ENCODE measurements at places on chromosomes 13 and 19. TPM values are rescaled to one million over a fixed set of nuclear protein-coding genes. Genes with fewer than 3 reads are reported as not detected.

The ZNF563 gene
- 2.6 TPM for total RNA-seq

The CDC42EP5 gene
- 8.8 TPM for total RNA-seq

The SMIM17 gene
- not detected for total RNA-seq

The CNN1 gene
- 2.2 TPM for total RNA-seq

The GGN gene
- total RNA-seq, result 0.16 TPM

The CYP4F2 gene
- not detected for total RNA-seq

The KIR2DL3 gene
- not detected for total RNA-seq

The KDM4B gene
- total RNA-seq, result 25.0 TPM

The ADAMTSL5 gene
- total RNA-seq, result 2.1 TPM

The KIR2DL4 gene
- not detected for total RNA-seq

DNA sequence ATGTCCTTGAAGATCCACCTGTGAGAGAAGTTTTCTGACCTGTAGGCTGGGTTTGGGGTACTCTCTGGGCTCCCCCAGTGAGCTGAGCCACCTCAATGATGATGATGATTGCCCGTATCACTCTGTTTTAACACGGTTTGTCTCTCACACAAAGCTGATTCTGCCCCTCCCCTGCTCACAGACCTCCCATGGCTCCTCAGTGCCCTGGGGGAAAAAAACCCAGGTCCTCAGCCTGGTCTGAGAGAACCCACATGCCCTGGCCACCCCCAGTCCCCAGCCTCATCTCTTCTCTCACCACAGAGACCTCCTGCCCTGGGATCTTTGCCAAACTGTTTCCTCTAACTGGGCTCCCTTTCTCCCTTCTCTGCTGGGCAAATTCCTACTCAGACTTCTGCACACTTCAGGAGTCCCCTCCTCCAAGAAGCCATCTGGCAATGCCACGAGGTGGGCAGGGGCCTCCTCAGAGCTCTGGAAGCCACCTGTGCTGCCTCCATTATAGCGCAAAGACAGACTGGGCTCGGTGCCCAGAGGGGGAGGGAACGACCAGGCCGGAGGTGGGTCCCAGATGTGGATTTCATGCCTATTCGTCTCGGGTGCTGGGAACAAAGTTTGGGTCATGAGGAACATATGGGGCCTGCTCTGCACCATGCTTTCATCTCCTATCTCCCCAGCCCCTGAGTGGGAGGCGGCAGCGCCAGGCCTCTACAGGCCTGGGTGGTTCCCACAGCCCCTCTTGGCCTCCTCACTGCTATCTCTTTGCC, 8.5 kb upstream of the CA11 start:
- no peak for DNase-seq

- no peak for DNase-seq
These were observed 124.4 kb upstream of the SPATA13 start for GRCh38 chr13:24036115-24036514.

DNA sequence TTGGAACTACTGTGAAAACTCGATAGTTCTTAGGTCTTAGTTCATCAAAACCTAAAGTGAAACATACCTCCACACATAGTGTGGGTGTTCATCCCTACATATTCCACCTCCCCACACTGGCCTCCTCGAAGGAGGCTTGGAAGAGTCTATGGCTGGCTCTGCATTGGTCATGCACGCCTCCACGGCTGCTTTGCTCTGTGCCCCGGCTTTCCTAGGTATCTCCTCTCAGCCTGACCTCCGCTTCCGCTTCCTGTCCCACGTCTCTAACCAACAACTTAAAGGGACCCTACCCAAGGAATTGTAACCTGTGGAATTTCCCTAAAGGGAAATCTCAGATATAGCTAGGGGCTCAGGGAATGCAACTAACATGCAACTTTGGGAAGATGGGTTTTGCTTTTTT, 79.7 kb upstream of the MBNL2 start:
- no peak for DNase-seq

GRCh38 chr13:37306778-37307544, 201.5 kb upstream of the CSNK1A1L start:
- no peak for DNase-seq

GRCh38 chr13:91185294-91185863, 162.1 kb upstream of the MIR17HG start:
- no peak for DNase-seq

DNA sequence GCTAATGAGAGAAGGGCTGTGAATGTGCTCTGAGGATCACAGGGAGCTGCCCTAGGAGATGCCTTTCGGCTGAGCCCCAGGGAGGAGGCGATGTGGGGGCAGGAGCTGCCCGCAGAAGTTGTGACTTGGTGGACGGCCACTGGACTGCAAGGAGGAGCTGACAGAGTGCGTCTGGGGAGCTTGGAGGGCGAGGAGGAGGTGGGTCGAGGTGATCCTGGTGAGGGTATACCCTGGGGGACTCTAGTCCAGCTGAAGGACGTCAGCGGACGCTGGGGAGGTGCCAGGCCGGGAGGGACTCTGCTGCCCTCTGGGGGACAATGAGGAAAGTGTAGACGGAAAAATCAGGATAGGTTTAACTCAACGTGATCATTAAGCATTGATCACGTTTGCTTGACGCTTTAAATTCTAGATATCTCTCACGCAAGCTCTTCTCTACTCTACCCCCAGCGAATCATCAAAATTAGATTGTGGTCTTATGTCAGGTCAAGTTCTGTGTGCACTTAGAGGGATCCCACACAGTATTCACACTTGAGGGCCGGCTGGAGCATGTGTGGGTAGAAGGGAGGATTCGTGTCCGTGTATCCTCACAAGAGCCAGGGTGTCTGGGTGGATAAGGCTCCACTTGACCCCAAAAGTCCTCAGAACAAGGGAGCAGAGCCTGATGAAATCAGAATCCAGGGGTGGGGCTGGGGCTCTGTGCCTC, 3.3 kb upstream of the CEACAM7 start:
- no peak for DNase-seq

- no peak for DNase-seq
These were observed 819.8 kb downstream of the PCDH9 start for GRCh38 chr13:66410314-66410713.

- DNase-seq, result no peak
These were observed 25.4 kb downstream of the SERP2 start for GRCh38 chr13:44399074-44399473.

- no peak for DNase-seq
These were observed 483.2 kb downstream of the EFNB2 start for GRCh38 chr13:106052200-106052767.

- no peak for DNase-seq
These were observed 14.1 kb downstream of the KLF2 start for GRCh38 chr19:16338470-16339360.
